HEK293T (cell line): ENCODE measurements at places on chromosomes 2 and 18.

- no peak for DNase-seq
Measured at GRCh38 chr2:37349231-37349860, 4.9 kb downstream of the QPCT start.

GRCh38 chr2:53131416-53131815 lies 636.2 kb upstream of the CHAC2 start:
- no peak for DNase-seq

- no peak for DNase-seq
Measured at GRCh38 chr18:5729983-5730699, 165.2 kb downstream of the TMEM200C start.

GRCh38 chr2:222217712-222218111 lies 81.1 kb downstream of the PAX3 start:
- DNase-seq, result no peak

- DNase-seq, result no peak
Measured at GRCh38 chr2:121625953-121626352, 23.3 kb downstream of the CLASP1 start.

GRCh38 chr18:58552896-58553295 lies 76.0 kb downstream of the ALPK2 start:
- no peak for DNase-seq

GRCh38 chr18:25111377-25112288 lies 240.3 kb downstream of the ZNF521 start:
- no peak for DNase-seq

- no peak for DNase-seq
Measured at GRCh38 chr2:73253400-73253799, 19.3 kb downstream of the CCT7 start.

- no peak for DNase-seq
Measured at GRCh38 chr18:49652881-49653724, 91.2 kb downstream of the LIPG start.

GRCh38 chr2:239222706-239223309 lies 178.0 kb downstream of the HDAC4 start:
- no peak for DNase-seq
